ENCODE measurements at places on chromosomes 5 and 9. TPM values are rescaled to one million over a fixed set of nuclear protein-coding genes. Genes with fewer than 3 reads are reported as not detected.
A peak's percentile ranks its signal among the peaks of the same experiment; 100 is the strongest.

DNA sequence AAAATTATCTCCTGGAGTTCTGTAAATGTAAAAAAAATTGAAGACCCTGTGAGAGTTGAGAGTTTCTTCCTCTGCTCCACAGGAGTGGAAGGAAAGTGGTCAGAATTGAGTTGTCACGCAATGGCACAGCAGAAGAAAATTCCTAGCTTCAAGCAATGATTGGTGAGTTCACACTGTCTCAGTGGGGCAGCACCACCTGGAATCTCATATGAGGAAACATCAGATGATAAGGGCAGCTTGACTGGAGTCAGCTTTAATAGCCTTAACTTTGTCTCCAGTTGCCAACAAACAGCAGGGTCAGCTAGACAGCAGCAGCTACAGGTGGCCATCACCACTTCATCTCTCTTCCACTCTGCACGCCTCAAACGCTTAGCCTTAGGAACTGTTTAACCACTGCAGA lies 211.1 kb downstream of the EFNA5 start:
- no peak for DNase-seq

- no peak for DNase-seq
These were observed 95.2 kb downstream of the MVB12B start for GRCh38 chr9:126421567-126422428.

- DNase-seq = no peak
These were observed 482.2 kb downstream of the NTRK2 start for GRCh38 chr9:85151741-85152140.

- DNase-seq = no peak
These were observed 304.7 kb downstream of the CTNND2 start for GRCh38 chr5:11599499-11599898.

- DNase-seq = peak; percentile 20
These were observed 1.0 kb downstream of the BASP1 start for GRCh38 chr5:17218353-17219005.

DNA sequence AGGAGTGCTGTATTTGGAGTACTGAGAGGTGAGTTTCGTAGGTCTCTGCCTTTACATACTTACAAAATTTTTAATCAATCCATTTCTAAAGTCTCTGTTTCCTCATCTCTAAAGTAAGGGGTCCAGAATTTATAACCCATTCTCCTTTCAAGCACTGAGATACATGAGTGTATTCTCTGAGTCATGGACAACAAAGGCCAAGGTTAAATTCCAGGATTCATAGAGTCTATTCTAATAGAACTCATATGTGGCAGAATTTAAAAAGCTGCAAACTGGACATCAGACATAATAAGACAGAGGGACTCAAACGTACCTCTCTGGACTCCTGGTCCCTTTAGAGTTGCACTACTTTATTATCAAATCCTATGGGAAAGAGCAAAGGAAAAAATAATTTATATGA lies 112.5 kb upstream of the SLIT3 start:
- no peak for DNase-seq

DNA sequence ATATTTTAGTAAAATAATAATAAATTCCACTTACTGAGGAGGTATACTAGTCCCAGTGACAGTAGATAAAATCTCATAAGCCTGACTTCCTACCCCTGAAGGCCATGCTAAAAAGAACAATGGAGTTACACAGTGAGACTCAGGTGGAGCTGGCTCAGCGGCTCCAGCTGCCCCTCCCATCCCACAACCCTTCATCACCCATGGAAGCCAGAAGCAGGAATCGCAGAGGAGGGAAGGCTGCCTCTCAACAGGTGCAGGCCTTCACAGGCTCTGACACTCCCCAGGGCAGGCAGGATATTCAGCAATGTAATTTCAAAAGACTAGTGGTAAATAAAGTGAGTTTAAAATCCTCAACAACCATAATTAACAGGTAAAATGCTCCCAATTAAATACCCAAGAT lies 67.5 kb downstream of the FANCC start:
- DNase-seq = peak; percentile 54

- no peak for DNase-seq
These were observed 186.3 kb downstream of the SGCD start for GRCh38 chr5:156513123-156513815.

DNA sequence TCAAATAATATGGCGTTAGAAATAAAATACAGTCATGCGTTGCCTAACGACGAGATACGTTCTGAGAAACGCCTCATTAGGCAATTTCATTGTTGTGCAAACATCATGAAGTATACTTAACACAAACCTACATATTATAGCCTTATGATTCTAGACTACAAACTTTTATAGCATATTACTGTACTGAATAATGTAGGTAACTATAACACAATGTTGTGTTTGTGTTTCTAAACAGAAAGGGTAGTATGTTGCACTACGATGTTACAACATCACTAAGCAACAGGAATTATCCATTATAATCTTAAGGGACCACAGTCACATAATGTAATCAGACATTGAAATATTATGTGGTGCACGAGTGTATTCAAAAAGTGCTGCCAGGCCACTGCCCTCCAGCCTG lies 3.0 kb upstream of the SMC2 start:
- DNase-seq = no peak

DNA sequence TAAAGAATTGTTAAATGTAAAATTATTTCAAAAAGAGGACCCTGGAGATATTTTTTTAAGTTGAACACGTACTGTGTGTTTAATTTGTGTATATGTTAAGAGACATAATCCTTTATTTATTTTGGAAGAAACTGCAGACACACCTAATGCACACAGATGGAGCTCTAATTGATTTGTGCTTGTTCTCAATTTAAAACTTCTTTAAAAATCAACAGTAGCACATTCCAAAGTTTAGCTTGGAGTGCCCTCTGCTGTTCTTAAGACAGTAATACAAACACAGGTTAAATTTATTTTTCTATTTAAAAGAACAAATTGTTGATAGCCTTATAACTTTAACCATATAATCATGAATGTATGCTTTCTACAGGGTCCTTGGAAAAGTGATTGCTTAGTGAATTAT lies 277.6 kb upstream of the ADAMTS16 start:
- no peak for DNase-seq

GRCh38 chr9:83981126-83981871 lies 694 bp downstream of the RMI1 start:
- no peak for DNase-seq

DNA sequence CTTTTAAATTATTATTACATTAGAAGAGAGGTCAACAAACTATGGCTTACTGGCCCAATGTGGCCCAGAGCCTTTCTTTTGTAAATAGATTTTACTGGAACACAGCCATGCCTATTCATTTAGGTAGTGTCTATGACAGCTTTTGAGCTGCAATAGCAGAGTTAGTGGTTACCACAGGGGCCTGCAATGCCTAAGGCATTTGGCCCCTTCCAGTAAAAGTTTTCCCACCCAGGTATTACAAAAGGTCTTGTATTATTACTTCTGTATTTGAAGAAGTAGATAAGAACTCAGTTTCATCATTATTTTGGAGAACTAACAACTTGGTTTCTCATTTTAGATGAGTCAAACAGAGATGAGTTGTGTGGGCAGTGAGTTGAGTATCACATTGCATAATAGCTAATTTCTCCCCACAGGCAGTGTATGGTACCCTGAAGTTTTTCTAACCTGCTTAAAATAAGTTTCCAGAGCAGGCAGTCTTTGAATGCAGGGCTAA lies 9.5 kb downstream of the MTRR start:
- no peak for DNase-seq

DNA sequence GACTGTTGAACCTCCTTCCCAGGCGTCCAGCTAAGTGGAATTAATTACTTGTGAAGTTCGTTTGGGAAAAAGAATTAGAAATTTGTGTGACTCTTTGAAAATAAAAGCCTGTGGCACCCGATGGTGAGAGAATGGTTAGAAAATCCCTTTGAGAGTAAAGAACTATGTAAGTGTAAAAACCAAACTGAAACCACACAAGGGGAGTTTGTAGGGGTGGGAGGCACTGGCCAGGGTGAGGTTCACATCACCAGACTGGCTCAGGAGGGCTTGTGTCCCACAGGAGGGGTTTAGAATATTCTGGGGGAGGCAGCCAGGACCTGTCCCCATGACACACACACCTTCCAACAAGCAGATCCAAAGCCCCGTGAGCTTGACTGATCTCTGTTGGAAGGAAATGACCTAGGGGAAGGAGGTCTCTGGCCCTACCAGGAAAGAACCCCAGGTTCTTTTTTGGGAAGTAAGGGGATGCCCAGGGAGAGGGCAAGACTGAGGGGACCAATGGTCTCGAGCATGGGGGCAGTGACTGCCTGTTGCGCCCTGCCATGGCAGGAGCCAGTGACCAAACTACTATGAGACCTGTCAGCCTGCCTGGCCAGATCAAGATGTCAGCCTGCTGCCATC lies 4.3 kb downstream of the SPATA24 start:
- DNase-seq = no peak

DNA sequence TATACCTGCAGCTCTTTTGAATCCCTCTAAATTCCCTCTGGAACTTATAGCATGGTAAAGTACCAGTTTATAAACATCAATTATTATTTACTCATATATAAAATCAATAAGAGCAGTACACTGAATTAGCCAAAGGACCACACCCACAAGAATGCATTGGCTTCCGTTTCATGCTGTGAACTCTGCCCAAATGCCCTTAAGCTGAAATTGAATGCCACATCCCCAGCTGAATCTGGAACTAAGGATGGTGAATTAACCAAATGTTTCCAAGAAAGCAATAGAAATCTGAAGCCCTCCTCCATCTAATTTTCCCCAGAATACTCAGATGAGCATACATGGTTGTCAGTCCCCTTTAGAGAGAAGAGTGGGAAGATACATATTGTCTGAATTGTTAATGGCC lies 436.4 kb upstream of the FTMT start:
- no peak for DNase-seq

DNA sequence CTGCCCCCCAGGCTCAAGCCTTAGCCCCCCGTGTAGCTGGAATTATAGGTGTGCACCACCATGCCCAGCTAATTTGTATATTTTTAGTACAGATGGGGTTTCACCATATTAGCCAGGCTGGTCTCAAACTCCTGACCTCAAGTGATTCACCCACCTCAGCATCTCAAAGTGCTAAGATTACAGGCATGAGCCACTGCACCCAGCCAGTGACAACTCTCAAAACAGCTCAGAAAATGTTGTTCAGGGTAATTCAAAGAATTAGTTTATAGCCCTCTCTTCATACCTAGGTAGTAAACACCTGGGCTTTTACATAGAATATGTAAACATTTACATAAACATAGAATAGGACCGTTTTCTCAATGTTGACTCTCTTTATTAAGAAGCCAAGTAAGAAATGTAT lies 168.7 kb downstream of the ENC1 start:
- no peak for DNase-seq

The FCN1 gene
- 0.32 TPM for total RNA-seq

The CARD9 gene
- total RNA-seq = 0.23 TPM

The TGFBI gene
- 50.1 TPM for total RNA-seq

The ALDOB gene
- 75.0 TPM for total RNA-seq

The TOR1A gene
- 10.3 TPM for total RNA-seq

The ATP10B gene
- total RNA-seq = 20.4 TPM

The GAS1 gene
- 13.9 TPM for total RNA-seq

The PTGDS gene
- total RNA-seq = 39.1 TPM

The AP3S1 gene
- total RNA-seq = 40.6 TPM

The DDX4 gene
- 0.56 TPM for total RNA-seq

The GABRA1 gene
- not detected for total RNA-seq

The CDKN2A gene
- 5.7 TPM for total RNA-seq

The SPINK1 gene
- 23,603 TPM for total RNA-seq

Measured in pancreas (tissue), 10 donors.